ENCODE measurements at places on chromosomes 5 and 9.

DNA sequence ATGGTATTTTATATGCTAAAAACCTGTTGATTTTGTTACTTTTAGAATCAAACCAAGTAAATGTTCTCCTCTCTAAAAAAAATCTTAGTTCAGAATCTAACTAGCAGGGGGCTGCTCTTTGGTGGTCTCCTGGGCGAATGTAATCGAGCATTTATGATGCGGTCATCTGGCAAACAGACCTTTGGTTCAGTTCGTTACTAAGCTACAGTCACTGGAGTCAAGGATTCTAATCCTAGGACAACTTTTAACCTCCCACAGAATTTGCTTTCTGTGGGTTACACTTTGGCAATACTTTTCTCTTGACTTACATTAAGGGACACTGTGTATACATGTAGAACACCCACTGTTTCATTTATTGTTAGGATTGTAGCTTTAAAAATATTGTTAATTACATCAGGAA is 26.3 kb upstream of the FREM1 start:
- DNase-seq = no peak

DNA sequence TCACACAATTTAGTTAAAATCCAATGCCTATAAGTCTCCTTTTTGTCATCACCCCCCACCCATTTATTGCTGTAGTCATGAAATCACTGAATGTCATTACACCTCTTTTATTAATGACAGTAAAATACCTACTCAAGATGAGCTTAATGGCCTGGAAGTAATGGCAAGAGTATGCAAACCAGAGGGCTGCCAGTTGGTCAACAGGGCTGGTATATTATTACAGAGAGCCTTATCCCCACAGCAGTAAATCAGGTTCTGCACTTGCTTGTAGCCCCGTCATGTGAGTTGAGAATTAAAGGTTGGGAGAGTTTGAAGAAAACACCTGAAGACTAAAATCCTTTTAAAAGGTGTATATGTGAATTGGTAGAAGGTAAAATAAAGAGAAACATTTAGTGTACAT is 372.4 kb downstream of the MAT2B start:
- no peak for DNase-seq

GRCh38 chr9:86545090-86545489 is 190.9 kb upstream of the TUT7 start:
- no peak for DNase-seq

- no peak for DNase-seq
These were observed 48.9 kb upstream of the TDRD7 start for GRCh38 chr9:97362777-97363545.

- DNase-seq = no peak
These were observed 1680.3 kb downstream of the MAT2B start for GRCh38 chr5:165185716-165186115.

GRCh38 chr5:61525512-61526206 is 193.6 kb downstream of the ZSWIM6 start:
- DNase-seq = no peak

- no peak for DNase-seq
These were observed 31.2 kb upstream of the OTP start for GRCh38 chr5:77669677-77670076.

Data from psoas muscle (tissue), 8 donors.